ENCODE measurements at places on chromosomes 2 and 18. TPM values are rescaled to one million over a fixed set of nuclear protein-coding genes. Genes with fewer than 3 reads are reported as not detected.
A peak's percentile ranks its signal among the peaks of the same experiment; 100 is the strongest.

GRCh38 chr2:30691091-30691947 is 115.9 kb downstream of the CAPN13 start:
- DNase-seq: peak; percentile 26

DNA sequence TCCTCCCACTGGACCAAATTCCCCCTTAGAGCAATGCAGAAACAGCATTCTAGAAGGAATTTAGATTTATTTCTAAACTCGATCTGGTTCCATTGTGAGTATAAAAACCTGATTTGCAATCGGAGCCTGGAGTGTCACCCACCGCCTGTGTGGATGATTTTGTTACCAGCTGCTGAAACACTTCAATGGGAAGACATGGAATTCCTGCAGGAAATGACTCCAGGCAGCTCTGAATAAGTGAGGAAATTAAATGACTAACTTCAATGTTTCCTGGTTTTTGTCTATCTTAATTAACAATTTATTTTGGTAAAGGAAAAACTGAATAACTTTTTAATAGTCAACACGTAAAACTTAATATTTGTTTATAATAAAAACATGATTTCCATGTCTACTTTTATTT is 19.3 kb downstream of the CTAGE1 start:
- DNase-seq: no peak

DNA sequence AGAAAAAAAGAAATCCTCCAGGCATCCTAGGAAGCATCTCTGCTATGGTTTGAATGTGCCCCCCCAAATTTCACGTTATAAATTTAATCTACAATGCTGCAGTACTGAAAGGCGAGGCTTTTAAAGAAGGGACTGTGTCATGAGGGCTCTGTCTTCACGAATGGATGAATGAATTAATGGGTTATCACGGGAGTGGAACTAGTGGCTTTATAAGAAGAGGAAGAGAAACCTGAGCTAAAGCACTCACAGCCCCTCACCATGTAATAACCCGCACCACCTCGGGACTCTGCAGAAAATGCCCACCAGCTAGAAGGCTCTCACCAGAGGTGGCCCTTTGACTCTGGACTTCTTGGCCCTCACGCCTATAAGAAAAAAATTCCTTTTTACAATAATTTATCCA is 27.6 kb downstream of the RNU4ATAC start:
- no peak for DNase-seq

DNA sequence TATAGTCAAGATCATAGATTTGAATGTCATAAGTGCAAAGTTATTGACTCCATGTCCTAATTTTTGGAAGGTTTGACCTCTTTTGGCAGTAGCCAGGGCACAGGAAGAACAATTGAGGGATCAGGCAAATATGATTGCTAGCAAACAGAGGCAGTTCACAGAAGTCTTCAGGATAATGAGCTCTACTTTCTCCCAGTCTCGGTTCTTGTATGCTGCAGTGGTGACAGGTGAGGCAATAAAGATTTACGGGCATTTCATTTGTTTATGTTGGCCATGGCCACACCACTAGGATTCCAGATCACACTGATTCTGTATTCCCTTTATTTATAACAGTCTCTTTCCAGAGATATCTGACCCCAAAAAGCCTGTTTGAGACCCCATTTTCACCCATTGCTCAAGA is 137.5 kb downstream of the UBR3 start:
- DNase-seq: no peak

GRCh38 chr2:223048519-223048918 is 3.5 kb upstream of the KCNE4 start:
- no peak for DNase-seq

- DNase-seq: no peak
Observed at GRCh38 chr18:3663870-3664512, 214.0 kb downstream of the TGIF1 start.

- DNase-seq: no peak
Observed at GRCh38 chr2:183409662-183410061, 285.4 kb downstream of the NUP35 start.

DNA sequence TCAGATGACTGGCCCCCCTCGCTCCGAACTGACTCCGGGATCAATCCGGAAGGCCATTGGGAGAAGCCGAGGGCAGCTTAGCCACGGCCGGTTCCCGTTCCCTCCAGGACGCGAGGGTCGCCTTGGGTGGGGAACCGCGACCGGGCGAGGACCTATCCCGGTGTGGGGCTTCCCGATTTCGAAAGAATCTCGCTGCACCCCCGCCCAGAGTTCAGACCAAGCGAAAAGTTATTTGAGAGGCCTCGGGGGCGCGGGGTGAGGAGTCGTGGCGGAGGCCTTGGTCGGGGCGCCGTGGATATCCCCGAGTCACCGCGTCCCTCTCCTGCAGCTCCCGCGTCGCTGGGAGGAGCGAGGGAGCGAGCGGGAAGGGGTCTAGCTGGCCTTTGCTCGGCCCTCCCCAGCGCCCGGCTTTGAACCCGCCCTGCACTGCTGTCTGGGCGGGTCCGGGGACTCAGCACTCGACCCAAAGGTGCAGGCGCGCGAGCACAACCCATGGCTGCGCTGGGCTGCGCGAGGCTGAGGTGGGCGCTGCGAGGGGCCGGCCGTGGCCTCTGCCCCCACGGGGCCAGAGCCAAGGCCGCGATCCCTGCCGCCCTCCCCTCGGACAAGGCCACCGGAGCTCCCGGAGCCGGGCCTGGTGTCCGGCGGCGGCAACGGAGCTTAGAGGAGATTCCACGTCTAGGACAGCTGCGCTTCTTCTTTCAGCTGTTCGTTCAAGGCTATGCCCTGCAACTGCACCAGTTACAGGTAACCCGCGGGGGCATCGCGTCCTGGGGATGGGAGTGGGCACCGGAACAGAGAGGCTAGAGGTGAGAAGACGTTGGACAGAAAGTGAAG is at the start of gene CYP27A1:
Gene CYP27A1 (plus strand): TSS at position 457 of the 837 bp plus-strand sequence. CDS start 36 bp downstream, at position 493.
- peak; percentile 90 for DNase-seq

GRCh38 chr2:3125001-3125760 is 252.4 kb downstream of the EIPR1 start:
- no peak for DNase-seq

DNA sequence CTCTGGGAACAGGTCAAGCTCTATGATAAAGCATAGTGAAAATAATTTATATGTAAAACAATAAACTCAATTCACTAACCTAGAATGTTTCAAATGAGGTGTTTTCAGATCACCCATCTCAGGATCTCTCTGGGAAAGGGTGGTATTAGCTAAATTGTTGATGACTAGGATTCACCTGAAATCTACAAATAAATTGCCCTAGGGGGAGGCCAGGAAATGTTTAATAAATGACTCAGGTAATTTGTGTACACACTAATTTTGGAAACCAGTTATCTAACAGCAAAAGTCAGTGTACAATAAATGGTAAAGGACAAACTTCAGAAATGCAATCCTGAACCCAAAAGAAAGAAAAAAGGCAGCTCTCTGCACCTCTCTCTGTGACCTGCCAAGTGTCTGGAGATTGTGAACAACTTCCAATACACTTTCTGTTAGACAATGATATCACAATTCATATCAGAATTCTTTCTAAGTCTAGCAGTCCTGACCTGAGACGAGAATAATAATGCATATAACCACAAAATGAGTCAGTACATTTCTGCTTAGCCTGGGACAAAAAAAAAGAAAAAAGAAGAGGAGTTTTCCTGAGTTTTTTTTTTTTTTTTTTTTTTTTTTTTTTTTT is 760.0 kb downstream of the EPHA4 start:
- no peak for DNase-seq

- no peak for DNase-seq
Observed at GRCh38 chr18:41644466-41644865, 310.6 kb upstream of the PIK3C3 start.

- DNase-seq: no peak
Observed at GRCh38 chr2:47232738-47233415, 77.8 kb upstream of the STPG4 start.

DNA sequence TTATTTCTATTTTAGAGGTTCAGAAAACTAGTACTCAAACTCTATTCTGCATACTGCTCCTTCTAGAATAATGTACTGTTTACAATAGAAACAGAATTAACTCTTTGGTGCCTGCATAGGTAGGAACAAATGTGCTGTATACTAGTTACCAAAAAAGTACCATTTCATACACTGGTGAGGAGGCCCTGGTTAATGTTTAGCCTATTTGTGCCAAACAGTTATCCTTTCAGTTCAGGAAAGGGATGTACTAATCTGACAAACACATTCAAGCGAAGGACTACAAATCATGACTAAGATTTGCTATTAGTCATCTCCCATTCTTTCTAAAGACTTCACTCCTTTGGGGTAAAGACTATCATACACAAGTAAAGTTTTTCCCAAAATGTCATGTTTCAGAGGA is 47.4 kb downstream of the EXOC6B start:
- DNase-seq: no peak

DNA sequence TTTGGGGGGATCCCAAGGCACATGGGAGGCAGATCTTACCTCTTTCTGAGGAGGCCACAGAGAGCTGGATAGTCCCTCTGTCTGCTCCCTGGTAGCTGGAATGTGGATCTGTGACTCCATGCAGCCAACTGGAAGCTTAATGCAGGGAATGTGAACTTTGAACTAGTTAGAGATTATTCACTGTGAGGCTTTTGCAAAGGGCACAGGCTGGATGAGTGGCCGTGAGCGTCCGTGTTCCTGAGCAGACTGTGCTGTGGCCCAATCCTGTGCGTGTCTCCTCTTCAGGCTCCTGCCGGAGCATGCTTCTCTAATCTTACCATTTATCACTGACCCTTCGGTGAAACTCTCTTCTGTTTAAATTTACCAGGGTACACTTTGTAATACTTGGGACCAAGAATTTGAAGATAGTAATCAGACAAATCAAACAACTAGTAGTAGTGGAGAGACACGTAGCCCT is 187.6 kb downstream of the PTPRM start:
- peak; percentile 69 for DNase-seq

DNA sequence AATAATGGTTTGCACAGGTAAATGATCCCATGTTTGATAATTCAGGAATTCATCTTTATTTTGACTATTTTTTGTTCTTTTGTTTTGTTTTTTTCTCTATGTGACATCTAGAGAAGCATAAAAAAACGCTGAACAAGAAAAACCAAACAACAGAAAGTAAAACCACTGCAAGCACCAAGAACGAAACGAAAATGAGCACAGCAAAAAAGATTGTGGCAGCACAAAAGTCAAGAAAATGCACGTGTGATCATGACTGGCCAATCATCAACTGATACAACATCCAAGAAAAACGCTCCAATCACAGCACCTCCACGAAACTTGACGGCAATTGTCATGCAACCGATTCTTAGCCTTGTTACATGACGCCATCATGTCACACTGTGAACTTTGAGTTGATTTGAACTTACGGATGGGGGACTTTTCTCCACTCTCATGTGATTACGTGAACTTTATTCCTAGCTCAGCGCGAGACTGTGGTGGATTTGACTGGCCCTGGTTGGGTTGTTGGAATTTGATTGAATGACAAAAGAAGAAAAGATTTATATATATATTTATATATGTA is 318.7 kb downstream of the CELF4 start:
- DNase-seq: no peak

- no peak for DNase-seq
Observed at GRCh38 chr18:53911200-53911599, 313.3 kb downstream of the MBD2 start.

- DNase-seq: no peak
Observed at GRCh38 chr2:3022841-3023372, 354.7 kb downstream of the EIPR1 start.

GRCh38 chr2:54899576-54900200 is 150.6 kb downstream of the RTN4 start:
- DNase-seq: no peak

- no peak for DNase-seq
Observed at GRCh38 chr2:146677280-146677679, 1167.5 kb upstream of the ACVR2A start.

DNA sequence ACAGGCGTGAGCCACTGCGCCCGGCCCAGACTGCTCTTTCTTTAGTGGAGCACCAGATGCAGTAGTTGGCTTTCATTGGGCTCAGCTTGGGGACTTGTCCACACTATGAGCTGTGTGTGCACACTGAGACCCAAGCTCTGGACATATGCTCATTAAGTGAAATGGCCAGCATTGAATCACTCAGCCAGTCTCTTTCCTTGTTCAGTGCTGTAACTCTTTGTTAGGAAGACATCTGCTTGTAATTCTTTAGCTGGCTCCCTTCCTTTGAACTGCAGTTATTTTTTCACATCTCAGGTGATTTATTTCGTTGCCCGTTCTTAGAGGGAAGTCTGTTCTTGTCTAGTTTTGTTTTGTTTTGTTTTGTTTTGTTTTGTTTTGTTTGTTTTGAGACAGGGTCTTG is 70.5 kb downstream of the CAB39 start:
- no peak for DNase-seq

- no peak for DNase-seq
Observed at GRCh38 chr2:45442026-45442425, 169.0 kb downstream of the SRBD1 start.

DNA sequence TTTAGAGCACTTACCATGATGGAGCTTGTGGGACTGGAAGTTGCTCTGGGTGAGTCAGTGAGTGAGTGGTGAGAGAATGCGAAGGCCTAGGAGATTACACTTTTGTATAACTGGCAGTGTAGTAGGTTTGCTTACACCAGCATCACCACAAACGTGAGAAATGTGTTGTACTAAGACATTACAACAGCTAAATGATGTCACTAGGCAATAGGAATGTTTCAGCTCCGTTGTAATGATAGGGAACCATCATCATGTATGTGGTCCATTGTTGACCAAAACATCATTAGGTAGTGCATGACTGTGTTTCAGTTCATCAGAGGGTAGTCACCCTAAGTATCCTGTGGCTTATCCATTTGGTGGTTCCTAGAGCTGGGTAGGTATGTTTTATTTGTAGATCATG is 11.9 kb downstream of the ZNF407 start:
- no peak for DNase-seq

- DNase-seq: peak; percentile 32
Observed at GRCh38 chr2:241985986-241986329, 116.4 kb downstream of the RTP5 start.

DNA sequence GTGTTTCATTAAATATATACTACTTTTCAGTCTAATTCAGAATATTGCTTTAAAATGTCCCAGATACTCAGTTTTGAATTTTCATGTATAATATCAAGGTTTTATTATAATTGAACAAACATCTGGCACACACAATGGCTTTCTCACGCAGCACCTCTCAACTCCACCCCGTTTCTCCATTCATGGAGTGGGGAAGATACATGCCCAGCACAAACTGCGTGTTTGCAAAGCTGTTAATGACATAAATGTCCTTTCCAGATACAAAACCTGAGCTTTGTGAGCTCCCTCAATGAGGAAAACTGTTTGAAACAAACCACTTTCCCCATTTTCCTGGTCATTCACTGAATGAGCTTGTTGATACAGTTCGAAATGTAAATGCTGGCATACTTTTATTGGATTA is 150.3 kb upstream of the RASGRP3 start:
- no peak for DNase-seq

GRCh38 chr2:48332286-48332685 is 197.7 kb upstream of the STON1 start:
- no peak for DNase-seq

Gene C18orf54
- 0.35 TPM for total RNA-seq

Gene TWIST2
- total RNA-seq: not detected

Gene SAG
- total RNA-seq: not detected

Gene DNAJC5G
- total RNA-seq: not detected

Gene PLGLB1
- total RNA-seq: 104 TPM

Gene VWC2L
- not detected for total RNA-seq

Gene OSBPL1A
- 5.5 TPM for total RNA-seq

Gene LHCGR
- not detected for total RNA-seq

Gene SH3RF3
- 1.1 TPM for total RNA-seq

Gene GPBAR1
- 1.3 TPM for total RNA-seq
